ENCODE measurements at places on chromosomes 4 and X.

DNA sequence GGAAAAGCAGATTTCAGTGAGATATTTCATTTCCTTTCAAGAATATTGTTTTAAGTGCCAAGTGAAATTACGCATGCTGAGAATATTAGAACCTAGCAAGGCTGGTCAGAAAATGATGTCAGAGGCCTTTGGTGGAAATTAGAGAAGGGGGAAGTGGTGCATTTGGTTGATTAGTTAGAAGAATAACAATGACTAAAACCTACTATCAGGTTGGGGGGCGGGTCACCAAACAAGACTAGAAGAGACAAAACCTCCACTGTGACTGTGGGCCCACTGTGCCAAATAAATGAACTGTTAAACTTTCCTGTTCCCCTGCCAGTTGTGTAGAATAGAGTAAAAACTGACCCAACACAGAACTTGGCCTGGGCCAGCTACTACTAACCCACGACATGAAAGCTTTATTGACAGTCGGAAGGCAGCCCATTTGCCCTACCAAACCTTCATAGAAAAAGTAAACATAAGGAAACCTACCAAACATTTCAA, 2.9 kb downstream of the RAPGEF2 start:
- DNase-seq = no peak

- DNase-seq = no peak
Observed at GRCh38 chr4:119697887-119698393, 69.3 kb upstream of the PDE5A start.

GRCh38 chr4:173529477-173530325, at the start of gene HAND2:
Gene HAND2 (minus strand): TSS chr4:173530229. CDS start chr4:173529289, 940 bp downstream.
- DNase-seq = no peak

- no peak for DNase-seq
Observed at GRCh38 chrX:9682456-9682855, 83.2 kb downstream of the GPR143 start.

GRCh38 chr4:93776386-93777080, 52.0 kb upstream of the ATOH1 start:
- no peak for DNase-seq

DNA sequence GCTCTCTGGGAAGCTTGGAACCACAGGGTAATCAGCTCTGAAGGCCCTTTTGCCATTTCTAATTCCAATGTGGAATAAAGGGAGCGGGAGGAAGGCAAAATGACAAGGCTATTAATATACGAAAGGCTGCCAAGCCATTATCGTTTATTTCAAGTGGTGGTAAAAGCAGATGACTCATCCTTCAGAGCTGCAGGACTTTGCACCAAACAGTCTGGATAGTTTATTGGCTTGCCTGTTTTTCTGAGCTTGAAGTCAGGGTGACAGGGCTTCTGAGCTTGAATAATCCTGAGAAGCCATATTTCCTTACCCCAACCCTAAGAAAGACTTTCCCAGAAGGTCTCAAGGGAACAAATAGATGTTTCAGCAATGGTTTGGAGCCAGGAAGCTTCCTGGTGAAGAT, 7.7 kb upstream of the GABRE start:
- no peak for DNase-seq

DNA sequence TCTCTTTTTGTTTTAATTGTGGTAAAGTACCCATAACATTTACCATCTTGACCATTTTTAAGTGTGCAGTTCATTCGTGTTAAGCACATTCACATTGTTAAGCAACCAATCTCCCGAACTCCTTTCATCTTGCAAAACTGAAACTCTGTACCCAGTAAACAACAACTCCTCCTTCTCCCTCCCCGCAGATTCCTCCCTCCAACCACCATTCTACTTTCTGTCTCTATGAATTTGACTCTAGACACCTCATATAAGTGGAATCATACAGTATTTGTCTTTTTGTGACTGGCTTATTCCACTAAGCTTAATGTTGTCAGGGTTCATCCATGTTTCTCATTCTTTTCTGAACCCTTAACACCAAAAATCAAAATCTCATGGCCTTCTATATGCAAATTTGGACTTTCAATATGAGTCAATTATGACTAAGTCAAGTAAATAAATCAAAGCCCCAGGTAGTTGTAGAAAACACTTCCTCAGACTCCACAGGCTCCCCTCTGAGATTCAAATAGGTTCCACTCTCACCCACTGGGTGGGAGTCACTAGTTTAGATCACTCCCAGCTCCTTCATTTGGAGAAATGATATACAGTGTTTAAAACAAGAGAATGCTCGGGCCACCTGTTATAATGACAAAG, 9.8 kb upstream of the RTL5 start:
- no peak for DNase-seq

- DNase-seq = no peak
Observed at GRCh38 chrX:135513130-135513515, 7.3 kb upstream of the INTS6L start.

- DNase-seq = no peak
Observed at GRCh38 chr4:2886622-2887021, 43.0 kb downstream of the ADD1 start.

DNA sequence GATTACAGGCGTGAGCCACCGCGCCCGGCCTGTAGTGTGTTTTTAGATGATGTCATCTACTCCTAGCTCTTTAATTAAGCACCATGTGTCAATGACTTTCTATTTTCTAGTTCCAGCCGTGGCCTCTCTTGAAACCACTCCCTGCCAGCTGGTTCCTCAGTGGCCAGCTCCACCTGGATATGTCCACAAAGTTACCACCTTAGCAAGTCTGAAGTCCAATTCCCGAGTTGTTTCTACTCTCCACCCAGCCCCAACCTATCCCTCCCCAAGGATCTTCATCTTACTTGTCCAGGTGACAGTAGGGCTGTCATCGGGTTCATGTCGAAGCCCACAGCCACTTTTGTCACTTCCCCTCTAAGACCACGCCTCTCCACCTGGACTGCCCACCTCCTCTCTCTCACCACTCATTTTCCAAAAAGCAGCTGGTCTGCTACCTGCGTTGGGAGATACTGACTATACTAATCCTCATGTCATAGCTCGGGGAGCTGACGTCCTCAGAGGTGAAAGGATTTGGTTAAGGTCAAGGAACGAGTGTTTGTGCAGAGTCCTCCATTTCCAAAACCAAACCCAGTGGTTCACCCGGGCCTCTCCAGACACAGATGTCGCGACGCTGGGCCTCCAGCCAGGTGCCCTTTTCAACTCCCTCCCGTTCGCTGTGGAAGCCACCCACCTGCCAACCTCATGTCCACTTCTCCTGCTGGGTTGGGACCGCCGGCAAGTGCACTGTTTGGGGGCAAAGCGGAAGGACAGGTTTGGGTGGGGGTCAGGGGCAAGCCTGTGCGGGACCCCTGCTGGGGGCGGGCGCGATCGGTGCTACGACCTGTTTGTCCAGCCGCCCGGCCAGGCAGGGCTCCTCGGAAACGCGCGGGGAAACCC, 704 bp downstream of the FAM3A start:
- no peak for DNase-seq

DNA sequence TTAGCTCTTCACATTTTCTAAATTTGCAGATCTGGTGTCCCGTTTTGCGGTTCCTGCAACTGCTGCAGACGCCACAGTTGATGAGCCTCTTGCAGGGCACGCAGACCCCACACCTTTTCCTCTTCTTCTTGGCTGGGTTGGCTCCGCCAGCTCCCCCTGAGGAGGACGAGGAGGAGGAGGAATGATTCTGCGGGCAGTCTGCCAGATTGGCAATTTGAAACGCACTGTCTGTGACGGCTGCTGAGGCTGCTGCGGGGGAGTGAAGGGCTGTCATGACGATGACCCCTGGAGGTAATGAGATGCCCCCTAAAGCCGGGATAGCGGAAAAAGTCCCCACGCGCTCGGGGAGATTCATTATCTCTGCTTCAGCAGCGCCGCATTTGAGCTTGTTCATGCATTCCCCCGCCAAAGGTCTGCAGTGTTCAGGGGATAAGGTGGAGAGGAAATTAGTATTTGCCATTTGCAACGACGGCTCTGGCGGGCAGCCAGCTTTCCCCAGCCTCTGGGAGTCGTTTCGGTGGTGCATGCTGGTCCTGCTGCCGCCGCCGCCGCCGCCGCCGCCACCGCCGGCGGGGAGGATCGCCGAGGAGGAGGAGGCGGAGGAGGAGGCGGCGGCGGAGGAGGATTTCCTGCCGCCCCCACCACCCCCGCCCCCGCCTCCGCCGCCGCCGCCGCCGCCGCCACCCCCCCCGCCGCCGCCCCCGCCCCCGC, 3.8 kb downstream of the CXXC4 start:
- peak; percentile 12 for DNase-seq

DNA sequence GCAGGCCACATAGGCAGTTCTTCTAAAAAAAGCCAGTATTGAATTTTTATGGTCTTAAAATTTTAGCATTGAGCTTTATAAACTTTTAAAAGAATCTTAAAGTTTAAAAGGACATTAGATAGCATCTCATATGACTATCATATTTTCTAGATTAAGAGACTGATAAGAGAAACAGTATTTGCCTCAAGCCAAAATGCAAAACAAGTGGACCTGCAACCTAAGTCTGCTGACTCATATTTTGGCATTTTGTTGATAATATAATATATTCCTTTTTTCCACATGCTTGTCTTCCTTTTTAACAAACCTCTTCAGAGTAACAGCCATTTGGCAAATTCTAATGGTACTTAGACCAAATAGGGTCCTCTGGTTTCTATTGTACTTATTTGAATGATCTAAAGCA, 328.5 kb upstream of the GALNTL6 start:
- DNase-seq = no peak

DNA sequence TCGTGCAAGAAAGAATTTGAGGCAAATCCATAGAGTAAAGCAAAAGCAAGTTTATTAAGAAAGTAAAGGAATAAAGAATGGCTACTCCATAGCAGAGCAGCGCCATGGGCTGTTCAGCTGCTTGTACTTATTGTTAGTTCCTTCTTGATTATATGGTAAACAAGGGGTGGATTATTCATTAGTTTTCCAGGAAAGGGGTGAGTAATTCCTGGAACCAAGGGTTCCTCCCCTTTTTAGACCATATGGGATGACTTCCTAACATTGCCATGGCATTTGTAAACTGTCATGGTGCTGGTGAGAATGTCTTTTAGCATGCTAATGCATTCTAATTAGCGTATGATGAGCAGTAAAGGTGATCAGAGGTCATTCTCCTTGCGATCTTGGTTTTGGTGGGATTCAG, 23.5 kb upstream of the CEP135 start:
- DNase-seq = no peak

- DNase-seq = no peak
Observed at GRCh38 chrX:11449613-11450012, 156.4 kb downstream of the AMELX start.

- no peak for DNase-seq
Observed at GRCh38 chrX:48663241-48663640, 20.4 kb upstream of the WAS start.

DNA sequence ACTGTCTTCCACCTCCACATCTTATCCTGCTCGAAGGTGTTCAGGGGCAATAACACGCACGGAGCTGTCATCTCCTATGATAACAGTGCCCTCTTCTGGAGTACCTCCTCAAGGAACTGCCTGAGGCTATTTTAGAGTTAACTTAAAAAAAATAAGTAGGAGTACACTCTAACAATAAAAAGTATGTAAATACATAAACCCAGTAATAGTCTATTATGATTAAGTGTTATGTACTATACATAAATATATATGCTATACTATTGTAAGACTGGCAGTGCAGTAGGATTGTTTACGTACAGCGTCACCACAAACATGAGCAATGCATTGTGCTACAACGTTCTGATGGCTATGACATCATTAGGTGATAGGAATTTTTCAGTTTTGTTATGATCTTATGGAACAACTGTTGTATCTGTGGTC, 34.5 kb upstream of the TLR2 start:
- DNase-seq = no peak

DNA sequence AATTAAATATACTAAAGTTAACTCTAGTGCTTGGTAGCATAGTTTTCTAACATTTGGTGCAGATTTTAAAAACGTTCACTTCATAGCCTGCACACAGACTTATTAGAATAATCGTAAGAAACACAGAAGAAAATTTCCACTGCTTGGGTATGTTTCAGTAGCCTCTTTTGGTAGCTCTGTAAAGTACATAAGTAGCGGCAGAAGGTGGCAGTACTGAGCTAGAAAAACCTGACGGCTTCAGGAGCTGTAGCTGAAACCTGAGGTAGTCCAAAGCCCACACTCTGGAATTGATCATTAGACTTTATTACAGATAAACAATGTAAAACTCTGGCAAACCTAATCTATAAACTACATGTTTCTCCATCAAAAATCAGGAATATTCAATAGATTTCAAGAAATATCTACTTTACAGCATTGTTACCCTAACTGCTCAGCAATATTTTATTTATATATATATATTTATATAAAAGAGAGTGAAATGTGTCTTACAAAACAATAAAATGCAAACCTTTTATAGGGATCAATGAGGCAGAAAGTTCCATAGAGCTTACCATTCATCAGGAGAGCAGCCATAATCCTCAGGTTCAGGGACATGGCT, 88.2 kb downstream of the ATP8A1 start:
- peak; percentile 29 for DNase-seq

DNA sequence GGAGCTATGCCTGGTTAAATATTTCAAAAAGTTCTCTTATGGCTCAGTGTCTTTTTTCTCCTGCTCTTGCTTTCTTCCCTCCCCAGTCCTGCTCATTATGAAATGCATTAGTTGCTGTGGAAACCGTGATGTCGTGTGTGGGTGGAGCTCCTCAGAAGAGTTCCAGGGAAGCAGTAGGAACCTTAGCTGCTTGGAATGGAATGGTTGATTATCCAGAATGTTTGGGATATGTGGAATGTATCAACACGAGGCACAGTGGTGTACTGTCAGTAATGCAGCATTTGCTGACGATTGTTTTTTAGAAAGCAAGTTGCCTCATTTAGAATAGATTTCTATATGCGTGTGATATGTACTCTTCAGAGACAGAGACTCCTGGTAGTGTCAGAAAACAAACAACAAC, 333.2 kb downstream of the ARHGAP10 start:
- DNase-seq = no peak

DNA sequence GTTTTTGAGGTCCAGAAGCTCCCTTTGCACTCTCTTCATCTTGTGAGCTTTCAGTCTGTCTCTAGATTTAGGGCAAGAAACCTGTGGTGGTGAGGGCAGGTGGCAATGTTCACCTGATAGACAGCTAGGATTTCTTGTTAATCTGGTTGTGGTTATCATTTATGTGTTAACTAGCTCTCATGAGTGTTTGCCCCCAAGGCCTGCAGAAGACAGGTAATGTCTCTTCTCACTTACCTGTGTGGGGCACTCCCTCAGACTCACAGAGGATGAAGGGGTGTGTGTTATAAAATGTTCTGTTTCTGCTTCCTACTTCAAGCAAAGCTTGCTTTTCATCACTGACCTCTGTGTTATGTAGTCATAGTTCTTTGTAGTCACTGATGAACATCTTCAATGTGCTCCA, 17.8 kb downstream of the EGF start:
- no peak for DNase-seq

DNA sequence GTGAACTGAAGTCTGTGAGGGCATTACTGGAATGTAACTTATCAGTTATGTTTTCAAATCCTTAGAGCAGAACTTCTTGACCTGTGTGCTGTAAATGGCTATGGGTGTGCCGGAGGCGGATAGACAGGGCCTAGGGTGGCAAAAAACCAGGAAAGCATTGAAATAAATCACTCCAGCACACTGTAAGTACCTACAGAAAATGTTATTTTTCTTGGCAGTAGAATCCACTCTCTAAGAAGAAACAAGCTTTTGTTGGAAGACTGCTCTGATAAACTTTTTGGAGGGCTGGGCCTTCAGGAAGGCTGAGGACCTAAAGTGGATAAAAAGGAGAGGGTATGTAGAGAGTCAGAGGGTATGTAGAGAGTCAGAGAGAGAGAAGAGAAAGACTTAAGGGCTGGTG, 14.9 kb downstream of the CPE start:
- DNase-seq = no peak

- DNase-seq = no peak
Observed at GRCh38 chr4:4791299-4792111, 68.0 kb upstream of the MSX1 start.

- DNase-seq = no peak
Observed at GRCh38 chr4:78517050-78517652, 34.4 kb upstream of the ANXA3 start.
